ENCODE measurements at places on chromosomes 2 and 18. TPM values are rescaled to one million over a fixed set of nuclear protein-coding genes. Genes with fewer than 3 reads are reported as not detected.

DNA sequence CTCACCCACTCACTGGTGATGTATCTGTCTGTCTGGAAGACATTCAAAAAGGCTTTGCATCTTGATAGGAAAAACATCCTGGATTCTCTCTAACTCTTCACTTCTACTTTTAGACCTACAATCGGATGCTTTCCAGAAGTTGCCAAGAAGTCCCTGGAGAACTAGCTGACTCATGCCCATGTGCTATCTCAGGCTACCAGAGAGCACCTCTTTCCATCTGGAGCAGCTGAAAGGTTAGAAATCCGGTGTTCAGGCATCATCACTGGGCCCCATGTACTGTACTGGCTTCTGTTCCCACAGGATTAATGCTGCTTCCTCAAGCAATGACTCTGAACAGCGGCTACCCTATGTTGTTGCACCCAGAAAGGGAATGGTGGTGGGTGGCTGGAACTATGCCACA is 259.0 kb downstream of the NBAS start:
- no peak for DNase-seq

The TNFAIP6 gene
- total RNA-seq = 0.81 TPM

- DNase-seq = no peak
These were observed 31.4 kb downstream of the MAPRE2 start for GRCh38 chr18:35072616-35073015.

- DNase-seq = no peak
These were observed 46.6 kb upstream of the RFX8 start for GRCh38 chr2:101521487-101521886.

- DNase-seq = no peak
These were observed 4.0 kb downstream of the CASP10 start for GRCh38 chr2:201186982-201187381.

The RNU2-63P gene
- 20.4 TPM for total RNA-seq

The FBXO48 gene
- 1.3 TPM for total RNA-seq

GRCh38 chr2:102041351-102041750 is 49.6 kb downstream of the IL1R2 start:
- DNase-seq = no peak

The GAREM2 gene
- total RNA-seq = 14.2 TPM

DNA sequence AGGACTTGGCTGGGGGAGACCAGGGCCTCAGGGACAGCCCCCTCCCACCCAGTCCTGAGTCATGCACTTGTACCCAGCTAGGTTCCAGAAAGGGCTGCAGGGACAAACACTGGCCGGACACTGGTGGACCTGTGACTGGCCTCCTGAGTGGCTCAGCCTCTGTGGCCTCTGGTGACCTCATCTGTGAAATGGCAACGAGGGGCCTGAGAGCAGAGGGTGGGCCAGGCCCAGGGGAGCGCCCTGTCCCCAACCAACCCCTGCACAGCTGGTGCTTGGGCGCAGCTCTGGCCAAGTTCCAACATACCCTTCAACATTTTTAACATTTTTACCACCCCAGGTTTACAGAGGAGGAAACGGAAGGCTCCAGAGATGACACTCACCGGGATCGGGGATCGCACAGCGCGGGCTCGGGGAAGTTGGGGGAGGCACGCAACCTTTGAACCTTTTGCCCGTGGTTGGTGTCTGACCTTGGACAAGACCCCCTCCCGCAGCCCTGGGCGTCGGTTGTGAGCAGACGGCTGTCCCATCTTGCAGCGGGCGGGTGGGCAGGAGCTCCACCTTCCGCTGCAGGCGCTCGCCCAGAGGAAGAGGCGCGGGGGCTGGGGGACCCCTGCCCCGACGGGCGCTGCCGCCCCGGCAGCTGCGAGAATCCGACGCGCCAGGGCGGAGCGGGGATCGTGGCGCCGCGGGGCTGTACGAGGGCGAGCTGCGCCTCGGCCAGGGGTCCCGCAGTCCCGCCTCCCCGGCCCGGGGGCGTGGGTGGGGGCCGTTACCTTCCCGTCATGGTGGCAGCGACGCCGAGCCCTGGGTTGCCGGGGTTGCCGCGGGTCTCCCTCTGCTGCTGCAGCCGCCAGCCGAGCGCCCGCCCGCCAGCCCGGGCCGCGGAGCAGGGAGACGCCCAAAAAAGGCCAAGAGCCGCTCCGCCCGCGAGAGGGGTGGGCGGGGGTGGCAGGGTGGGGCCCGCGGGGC is 805 bp downstream of the LIMS2 start:
- peak; percentile 35 for DNase-seq

Data from H9 (cell line).